Endothelial cell of umbilical vein (primary cell): ENCODE measurements at places on chromosomes 6 and 20. TPM values are rescaled to one million over a fixed set of nuclear protein-coding genes. Genes with fewer than 3 reads are reported as not detected.

GRCh38 chr6:79193971-79194370, 40.5 kb downstream of the HMGN3 start:
- DNase-seq: no peak

The HRH3 gene
- total RNA-seq: not detected in 2 replicates

DNA sequence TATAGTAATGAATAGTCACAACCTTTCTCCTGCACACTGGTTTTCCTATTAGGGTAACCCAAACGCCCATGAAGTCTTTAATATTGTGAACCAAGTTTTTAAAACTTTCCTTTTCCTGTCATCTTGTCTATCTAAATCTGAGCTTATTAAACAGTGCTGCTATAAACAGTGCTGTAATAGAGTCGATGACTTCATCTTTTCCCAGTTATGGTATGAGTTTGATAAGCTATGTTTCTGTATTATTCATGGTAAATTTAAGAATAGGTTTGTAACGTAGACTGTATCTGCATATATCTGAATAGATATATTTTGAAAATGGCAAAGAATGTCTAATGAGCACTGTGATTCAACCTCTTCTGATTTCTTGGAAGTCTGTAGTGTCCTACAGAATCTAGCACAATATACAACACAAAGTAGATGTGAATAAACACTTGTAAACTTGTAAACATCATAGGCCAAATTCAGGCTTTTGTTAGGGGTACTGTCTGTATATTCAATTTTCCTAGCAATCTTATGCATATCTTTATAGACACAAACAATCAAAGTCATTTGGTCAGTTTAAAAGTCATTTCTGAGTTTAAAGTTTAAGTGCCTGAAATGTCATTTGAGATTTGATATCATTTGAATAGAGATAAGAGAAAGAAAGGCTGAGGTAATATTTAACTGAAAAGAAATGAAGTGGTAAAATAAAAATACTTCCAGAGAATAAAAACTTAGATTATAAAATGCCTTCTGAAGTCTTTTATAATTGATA, 155.5 kb downstream of the PTPRK start:
- no peak for DNase-seq

GRCh38 chr6:73742433-73742832, 46.4 kb downstream of the CD109 start:
- DNase-seq: no peak
